Mesangial cell (primary cell): ENCODE measurements at places on chromosomes 5 and 9. TPM values are rescaled to one million over a fixed set of nuclear protein-coding genes. Genes with fewer than 3 reads are reported as not detected.

PGM5 gene
- not detected in 2 replicates for total RNA-seq

FOXD4L5 gene
- not detected in 2 replicates for total RNA-seq

CNOT6 gene
- 11.2 and 13.2 TPM in 2 replicates for total RNA-seq

CDKN2B gene
- 17.6 and 21.8 TPM in 2 replicates for total RNA-seq

CHSY3 gene
- 3.0 and 3.9 TPM in 2 replicates for total RNA-seq

SLC6A7 gene
- not detected in 2 replicates for total RNA-seq

TMEM252 gene
- not detected in 2 replicates for total RNA-seq

TMC1 gene
- total RNA-seq: not detected in 2 replicates

SCAI gene
- total RNA-seq: 3.2 and 3.6 TPM in 2 replicates

SLC4A9 gene
- 0.13 TPM in 1 of 2 replicates, not detected in the other for total RNA-seq

N4BP3 gene
- total RNA-seq: 1.3 and 1.8 TPM in 2 replicates

BTNL8 gene
- total RNA-seq: not detected in 2 replicates

PELO gene
- 17.5 and 17.6 TPM in 2 replicates for total RNA-seq

SPEF2 gene
- 1.1 and 1.3 TPM in 2 replicates for total RNA-seq

C1QTNF3 gene
- total RNA-seq: 0.49 and 3.0 TPM in 2 replicates

DNAH5 gene
- total RNA-seq: 0.76 and 0.98 TPM in 2 replicates

TSSK1B gene
- total RNA-seq: under 0.01 TPM in 1 of 2 replicates, not detected in the other

NPR3 gene
- total RNA-seq: 0.81 and 3.0 TPM in 2 replicates

DOK3 gene
- 0.25 and 1.1 TPM in 2 replicates for total RNA-seq

GRIN1 gene
- 0.13 TPM in 1 of 2 replicates, not detected in the other for total RNA-seq

REEP2 gene
- total RNA-seq: 11.7 and 28.8 TPM in 2 replicates

PCDHB10 gene
- 0.16 and 0.89 TPM in 2 replicates for total RNA-seq

RNF183 gene
- 0.38 TPM in 1 of 2 replicates, not detected in the other for total RNA-seq

LCN15 gene
- not detected in 2 replicates for total RNA-seq

FCN2 gene
- total RNA-seq: not detected in 2 replicates

ORM2 gene
- not detected in 2 replicates for total RNA-seq

PCDHA6 gene
- total RNA-seq: 1.0 TPM in 1 of 2 replicates, not detected in the other

LHX6 gene
- under 0.01 and 0.13 TPM in 2 replicates for total RNA-seq

RNF180 gene
- 2.3 and 5.3 TPM in 2 replicates for total RNA-seq

PCDHGA6 gene
- 1.6 and 5.6 TPM in 2 replicates for total RNA-seq

FAM153A gene
- total RNA-seq: not detected in 2 replicates

RANBP3L gene
- total RNA-seq: not detected in 2 replicates

SLC1A3 gene
- 0.33 and 1.5 TPM in 2 replicates for total RNA-seq
